ENCODE measurements at places on chromosomes 1 and 21.

DNA sequence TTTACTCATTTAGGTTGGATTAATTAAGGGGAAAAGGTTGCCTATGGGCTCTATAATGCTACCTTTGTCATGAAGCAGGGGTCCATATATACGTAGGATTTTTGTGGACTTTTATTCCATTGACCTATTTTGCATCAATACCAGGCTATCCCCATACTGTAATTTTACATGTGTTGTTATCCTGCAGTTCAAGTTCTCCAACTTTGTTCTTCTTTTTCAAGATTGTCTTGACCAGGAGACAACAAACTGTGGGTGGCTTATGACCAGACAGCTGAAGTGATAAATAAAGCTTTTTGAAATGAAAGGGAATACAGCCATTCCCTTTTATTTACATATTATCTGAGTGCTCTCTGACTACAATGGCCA lies 345.7 kb downstream of the BARHL2 start:
- no peak for DNase-seq

DNA sequence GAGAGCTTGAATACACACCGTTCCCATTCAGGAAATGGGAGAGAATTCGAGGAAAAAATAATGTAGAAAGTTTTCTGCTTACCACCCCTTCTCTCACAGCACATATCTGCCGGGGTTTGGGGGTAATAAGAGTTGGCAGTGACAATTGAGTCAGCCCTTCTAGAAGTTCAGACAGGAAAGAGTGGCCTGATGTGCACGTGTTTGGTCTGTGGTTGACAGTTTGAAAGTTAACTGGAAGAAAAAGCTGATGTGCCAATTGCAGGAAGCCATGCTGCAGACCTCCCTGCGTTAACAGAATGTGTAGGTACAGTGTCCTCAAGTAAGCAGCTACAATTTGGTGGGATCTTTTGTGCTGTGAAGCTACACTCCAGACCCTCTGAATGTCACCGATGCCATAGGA lies 50.9 kb downstream of the DHX9 start:
- no peak for DNase-seq

DNA sequence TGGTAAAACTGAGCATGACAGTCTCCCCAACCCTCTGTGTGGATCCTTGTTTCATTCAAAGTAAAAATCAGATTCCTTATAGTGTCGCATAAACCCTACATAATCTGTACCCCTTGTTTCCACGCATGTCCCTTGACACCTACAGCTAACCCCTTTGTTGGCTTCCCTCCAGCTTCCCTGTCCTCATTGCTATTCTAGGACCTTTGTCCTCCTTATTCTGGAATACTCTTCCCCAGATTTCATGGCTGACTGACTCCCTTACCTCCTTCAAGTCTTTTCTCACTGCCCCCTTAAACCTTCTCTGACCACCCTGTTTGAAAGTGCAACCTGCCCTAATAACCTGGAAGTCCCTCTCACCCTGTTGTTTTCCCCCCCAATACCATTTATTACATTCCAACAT lies 4.0 kb downstream of the RNF11 start:
- DNase-seq: no peak

- no peak for DNase-seq
Measured at GRCh38 chr1:89863165-89863830, 42.5 kb downstream of the LRRC8D start.

GRCh38 chr1:53319296-53320101 lies 8.4 kb downstream of the LRP8 start:
- no peak for DNase-seq

DNA sequence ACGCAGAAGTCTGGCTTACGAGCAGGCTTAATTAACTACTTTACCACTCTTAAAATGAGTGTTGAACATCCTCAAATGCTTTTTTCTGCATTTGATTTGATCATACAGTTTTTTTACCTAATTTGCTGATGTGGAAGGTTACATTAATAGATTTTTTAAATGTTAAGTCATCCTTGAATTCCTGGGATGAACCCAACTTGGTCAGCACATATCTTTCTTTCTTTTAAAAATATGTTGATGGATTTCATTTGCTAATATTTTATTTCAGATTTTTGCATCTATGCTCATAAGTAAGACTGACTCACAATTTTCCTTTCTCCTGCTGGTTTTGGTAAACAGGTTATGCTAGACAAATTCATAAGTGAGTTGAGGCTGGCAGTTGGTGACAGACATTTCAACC lies 82.9 kb downstream of the LHX4 start:
- no peak for DNase-seq

GRCh38 chr1:162922201-162922600 lies 61.2 kb upstream of the CCDC190 start:
- no peak for DNase-seq

GRCh38 chr1:119279456-119280381 lies 88.9 kb upstream of the HAO2 start:
- no peak for DNase-seq

- DNase-seq: no peak
Measured at GRCh38 chr1:33971018-33971710, 107.3 kb downstream of the HMGB4 start.

DNA sequence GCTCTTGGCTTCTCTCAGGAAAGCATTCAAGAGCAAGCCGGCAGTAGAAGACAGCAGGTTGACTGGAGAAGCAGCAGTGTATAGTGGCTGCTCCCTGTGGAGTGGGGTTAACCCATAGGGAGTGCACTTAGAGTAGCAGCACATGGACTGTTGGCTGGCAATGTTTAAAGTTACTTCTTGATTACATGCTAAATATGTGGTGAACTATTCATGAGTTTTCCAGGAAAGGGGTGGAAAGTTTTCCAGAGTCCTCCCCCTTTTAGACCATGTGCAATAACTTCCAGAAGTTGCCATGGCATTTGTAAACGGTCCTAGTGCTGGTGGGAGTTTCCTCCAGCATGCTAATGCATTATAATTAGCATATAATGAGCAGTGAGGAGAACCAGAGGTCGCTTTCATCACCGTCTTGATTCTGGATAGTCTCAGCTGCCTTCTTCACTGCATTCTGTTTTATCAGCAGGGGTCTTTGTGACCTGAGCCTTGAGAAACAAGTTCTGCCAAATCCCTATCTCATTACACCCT lies 131.8 kb downstream of the CCDC185 start:
- DNase-seq: no peak

- DNase-seq: no peak
Measured at GRCh38 chr1:33332881-33333280, 12.0 kb upstream of the A3GALT2 start.

- DNase-seq: no peak
Measured at GRCh38 chr1:2927393-2928360, 93.6 kb upstream of the ACTRT2 start.

- DNase-seq: no peak
Measured at GRCh38 chr1:17825273-17826164, 70.4 kb downstream of the ACTL8 start.

DNA sequence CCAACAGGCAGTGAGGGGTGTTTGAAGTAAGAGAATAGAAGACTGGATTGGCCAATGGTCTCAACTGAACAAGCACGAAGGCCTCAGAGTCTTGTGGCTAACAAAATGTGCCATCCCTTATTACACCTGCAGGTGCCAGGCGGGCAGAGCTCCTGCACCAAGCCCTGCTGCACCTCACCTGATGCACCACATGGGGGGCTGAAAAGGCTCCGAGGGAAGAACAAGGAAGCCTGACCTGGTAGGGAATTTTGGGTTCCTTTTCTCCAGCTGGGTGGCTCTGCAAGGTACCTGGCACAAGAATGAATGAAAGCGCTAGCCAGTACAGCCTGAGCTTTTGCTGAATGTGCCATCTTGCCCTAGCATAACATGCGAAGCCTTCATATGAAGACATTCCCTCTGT lies 9.7 kb downstream of the HSD3B1 start:
- DNase-seq: no peak

- DNase-seq: no peak
Measured at GRCh38 chr1:216045400-216045799, 377.8 kb downstream of the USH2A start.

DNA sequence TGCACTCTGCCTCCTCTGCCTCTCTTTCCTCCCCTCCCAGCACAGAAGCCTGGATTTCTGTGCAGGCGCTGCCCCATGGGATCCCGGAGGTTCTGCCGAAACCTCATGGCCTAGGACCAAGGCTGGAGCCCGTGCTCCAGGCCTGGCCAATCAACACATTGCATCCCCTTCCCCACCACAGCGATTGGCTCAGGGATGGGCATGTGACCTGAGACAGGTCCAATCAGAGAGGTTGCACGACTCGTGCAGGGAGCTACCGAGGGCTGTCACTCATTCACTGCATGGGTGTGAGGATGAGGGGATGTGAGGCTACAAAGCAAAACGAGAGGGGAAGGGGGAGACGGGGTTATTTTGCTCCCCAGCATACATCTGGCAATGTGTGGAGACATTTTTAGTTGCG lies 3.3 kb upstream of the CELA2B start:
- no peak for DNase-seq

DNA sequence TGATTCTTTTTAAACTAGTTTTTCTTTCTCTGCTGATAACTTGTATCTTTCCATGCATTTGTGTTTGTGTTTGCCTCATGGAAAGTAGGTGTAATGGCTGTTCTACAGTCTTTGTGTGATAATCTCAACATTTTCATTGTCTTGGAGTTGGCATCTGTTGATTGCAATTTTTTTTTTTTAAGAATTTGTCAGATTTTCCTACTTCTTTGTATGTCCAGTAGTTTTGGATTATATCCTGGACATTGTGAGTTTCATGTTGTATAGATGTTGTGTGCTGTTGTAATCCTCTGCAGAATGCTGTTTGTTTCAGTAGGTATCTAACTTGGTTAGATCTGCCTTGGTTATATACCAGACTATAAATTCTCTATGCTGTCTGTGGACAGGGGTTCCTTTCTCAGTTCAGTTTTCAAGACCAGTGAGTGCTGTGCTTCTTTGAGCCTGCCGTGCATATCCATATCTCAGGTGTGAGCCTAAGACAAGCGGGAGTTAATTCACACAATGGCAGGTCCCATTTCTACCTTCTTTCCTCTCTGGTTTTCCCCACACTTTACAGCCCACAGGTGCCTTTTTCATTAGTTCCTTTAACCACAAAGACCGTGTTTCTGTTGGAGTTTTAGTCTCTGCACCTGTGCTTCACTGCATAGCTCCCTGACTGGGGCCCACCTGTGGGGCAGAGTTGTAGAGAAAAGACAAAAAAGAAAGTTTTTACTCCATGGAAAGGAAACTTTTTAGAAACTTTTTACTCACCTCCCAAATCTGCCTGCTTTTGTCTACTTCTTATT lies 69.9 kb downstream of the ITSN1 start:
- no peak for DNase-seq

GRCh38 chr1:94300731-94301130 lies 63.3 kb upstream of the ARHGAP29 start:
- DNase-seq: no peak

- no peak for DNase-seq
Measured at GRCh38 chr1:211133393-211133835, 534 bp downstream of the KCNH1 start.

- no peak for DNase-seq
Measured at GRCh38 chr21:38434913-38435533, 63.3 kb downstream of the ERG start.

DNA sequence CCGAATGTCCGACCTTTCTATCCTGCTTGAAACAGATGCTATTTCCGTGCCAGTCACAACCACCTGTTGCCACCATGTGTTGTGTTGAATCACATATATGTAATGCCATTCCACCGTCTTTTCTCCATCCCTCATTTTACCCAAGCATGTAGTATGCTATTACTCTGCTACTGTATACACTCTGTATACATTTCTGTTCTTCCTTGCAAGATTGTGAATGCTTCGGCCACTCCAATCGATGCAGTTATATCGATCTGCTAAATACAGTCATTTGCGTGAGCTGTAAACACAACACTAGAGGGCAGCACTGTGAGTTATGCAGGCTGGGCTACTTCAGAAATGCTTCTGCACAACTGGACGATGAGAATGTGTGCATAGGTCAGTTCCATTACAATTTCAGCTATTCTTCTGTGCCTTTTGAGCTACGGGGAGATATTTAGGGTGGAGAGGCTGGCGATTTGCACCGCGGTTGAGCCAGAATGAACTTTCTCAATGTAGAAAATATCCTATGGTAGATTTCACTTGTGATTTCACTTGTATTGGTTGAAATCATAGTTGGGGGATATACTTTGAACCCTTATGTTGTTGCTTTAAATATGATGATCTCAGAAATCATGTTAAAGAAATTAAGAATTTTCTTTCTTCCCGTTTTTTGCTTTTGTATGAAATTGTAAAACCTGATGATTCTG lies 289.8 kb downstream of the NTNG1 start:
- DNase-seq: no peak

GRCh38 chr1:5857011-5857410 lies 135.2 kb downstream of the NPHP4 start:
- no peak for DNase-seq

GRCh38 chr1:72649211-72649888 lies 367.0 kb upstream of the NEGR1 start:
- no peak for DNase-seq

GRCh38 chr1:219651993-219652392 lies 39.1 kb upstream of the ZC3H11B start:
- no peak for DNase-seq

DNA sequence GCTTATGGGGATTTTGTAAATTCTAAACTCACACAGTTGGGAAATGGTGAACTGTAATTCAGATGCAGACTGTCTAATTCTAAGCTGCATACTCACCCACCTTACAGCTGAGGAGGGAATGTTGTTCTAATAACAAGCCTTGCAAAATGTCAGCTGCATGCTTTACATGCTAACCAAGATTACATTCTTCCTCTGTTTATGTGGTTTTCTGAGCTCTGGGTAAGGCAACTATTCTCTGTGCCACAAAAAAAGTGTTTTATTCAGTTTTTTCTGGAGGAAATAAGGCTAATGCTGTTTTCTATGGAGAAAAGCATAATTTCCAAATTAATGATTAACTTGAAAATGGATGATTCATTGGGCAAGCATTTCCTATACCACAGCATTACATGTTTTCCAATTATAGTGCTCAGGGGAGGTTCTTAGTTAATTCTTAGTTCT lies 64.9 kb downstream of the RGS13 start:
- DNase-seq: no peak

DNA sequence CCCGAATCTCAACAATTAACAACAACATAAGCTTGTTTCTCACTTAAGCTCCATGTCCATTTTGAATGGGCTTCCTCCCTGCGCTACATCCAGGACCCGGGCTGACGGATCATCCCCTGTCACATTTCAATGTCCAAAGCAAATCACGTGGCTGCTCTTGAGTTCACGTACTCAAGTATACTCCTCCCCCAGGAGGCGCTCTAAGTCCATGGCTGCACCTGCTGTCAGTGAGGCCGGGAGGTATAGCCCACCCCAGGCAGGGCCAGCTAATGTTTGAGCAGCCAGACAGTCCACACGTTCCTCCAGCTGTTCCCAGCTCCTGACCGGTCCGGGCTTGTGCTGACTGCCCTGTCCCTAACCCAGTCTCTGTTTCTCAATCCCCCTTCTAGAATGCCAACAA lies 220.8 kb downstream of the SLC35F3 start:
- DNase-seq: no peak
